ENCODE measurements at places on chromosomes 1 and 21.
A peak's percentile ranks its signal among the peaks of the same experiment; 100 is the strongest.

DNA sequence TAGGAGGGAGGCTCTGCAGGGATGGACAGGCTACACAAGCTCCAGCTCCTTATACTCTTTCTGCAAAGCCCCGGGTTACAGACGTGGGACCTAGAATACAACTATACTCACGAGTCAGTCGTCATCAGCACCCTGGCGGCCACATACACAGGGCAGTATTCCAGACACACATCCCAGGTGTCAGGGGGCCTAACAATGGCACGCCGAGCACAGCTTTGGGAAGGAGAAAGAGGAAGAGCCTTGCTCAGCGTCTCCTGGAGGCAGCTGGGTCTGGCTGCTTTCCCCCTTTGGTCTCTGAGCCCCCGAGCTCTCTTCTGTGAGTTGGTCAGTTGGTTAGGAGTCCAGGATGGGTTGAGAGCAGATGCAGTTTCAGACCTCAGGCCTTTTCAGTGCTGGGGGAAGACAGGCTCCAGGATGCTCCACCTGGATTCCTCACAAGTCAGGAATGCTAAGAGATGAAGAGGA is 4.5 kb upstream of the POU3F1 start:
- no peak for DNase-seq

GRCh38 chr1:230030122-230030821 is 36.8 kb upstream of the GALNT2 start:
- DNase-seq, result no peak

GRCh38 chr1:167620002-167620401 is 10.0 kb upstream of the RCSD1 start:
- DNase-seq, result no peak

- no peak for DNase-seq
Measured at GRCh38 chr1:95966866-95967265, 732.9 kb downstream of the RWDD3 start.

GRCh38 chr1:95742591-95743089 is 508.6 kb downstream of the RWDD3 start:
- no peak for DNase-seq

DNA sequence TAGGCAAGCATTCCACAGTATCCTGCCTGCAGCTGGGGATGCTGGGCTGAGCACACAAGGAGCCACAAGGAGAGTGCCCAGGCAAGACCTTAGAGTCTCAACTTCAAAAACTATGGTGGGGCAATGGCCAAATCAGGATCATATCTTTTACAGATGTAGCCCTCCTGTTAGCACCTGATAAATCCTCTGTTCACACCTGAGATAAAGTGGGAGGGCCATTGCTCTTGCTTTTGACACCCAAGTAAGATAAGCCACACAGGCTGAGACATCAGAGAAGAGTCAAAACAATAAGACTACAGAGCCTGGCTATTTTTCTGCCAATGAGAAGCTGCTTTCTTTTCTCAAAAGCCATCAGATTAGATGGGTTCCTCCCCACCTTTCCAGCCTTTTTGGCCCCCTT is 148.9 kb downstream of the AJAP1 start:
- no peak for DNase-seq

GRCh38 chr21:33037501-33037900 is 11.8 kb downstream of the OLIG2 start:
- no peak for DNase-seq

GRCh38 chr1:180486092-180486491 is 16.3 kb downstream of the ACBD6 start:
- DNase-seq, result no peak

GRCh38 chr1:201636097-201636496 is 97.2 kb downstream of the NAV1 start:
- no peak for DNase-seq

DNA sequence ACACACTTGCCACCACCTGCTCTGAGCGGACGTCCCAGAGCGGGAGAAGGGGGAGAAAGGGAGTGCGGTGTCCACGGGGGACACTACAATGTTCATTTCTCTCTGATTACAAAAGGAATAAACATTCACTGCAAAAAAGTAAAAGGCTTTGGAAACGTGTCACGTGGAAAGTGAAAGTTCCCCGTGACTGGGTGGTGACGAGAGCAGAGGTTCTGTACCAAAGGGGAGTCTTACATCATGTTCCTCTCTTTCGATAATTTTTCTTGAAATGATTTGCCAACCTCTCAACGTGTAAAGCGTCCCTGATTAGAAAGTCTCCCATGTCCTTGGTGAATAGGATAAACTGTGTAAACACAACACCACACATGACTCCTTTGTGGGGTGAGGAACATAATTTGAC is 22.0 kb upstream of the PRDM15 start:
- DNase-seq, result no peak

- no peak for DNase-seq
Measured at GRCh38 chr21:22536509-22536908, 1538.3 kb downstream of the NCAM2 start.

- no peak for DNase-seq
Measured at GRCh38 chr1:204917802-204918201, 47.1 kb downstream of the NFASC start.

- DNase-seq, result no peak
Measured at GRCh38 chr1:15678578-15678977, 5.5 kb upstream of the PLEKHM2 start.

- no peak for DNase-seq
Measured at GRCh38 chr1:7136166-7136953, 351.1 kb downstream of the CAMTA1 start.

DNA sequence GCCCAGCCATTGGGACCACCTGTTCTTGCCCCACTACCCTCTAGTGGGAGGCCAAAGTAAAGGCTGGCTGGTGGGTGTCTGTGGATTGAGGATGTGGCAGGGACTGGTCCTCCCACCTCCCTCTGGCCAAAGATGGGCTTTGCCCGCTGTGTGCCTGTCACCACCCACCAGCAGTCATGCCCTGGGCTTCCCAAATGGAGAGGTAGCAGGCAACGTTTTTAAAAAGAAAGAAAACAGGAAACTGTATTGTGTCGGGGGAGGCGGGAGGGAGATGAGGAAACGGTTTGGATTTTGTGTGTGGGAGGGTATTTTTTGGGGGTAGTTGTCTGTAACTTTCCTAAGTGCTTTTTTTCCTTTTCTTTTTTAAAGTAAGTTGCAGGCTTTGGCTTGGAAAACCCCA is 30.1 kb downstream of the SZRD1 start:
- DNase-seq, result no peak

DNA sequence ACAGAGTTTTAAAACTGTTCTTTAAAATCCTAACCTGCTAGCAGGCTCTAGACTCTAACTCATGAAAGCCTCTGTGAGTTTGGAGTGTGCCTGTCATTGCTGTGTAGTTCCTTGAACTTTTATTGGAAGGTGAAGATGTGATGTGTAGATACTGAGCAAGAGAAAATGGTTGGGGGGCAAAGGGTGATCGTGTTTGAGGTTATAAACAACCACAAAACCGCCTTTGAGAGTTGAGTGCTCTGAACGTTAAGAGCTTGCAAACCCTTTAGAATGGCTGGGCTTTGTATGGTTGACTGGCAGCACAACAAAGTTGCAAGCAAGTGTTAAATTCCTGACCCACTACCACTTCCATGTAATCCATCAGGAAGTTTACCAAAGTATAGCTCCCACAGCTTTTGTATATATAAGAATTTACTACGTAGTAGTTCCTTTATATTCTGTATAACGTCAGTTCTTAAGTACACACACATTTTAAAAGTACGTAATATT is 19.6 kb downstream of the BACE2 start:
- DNase-seq, result no peak

DNA sequence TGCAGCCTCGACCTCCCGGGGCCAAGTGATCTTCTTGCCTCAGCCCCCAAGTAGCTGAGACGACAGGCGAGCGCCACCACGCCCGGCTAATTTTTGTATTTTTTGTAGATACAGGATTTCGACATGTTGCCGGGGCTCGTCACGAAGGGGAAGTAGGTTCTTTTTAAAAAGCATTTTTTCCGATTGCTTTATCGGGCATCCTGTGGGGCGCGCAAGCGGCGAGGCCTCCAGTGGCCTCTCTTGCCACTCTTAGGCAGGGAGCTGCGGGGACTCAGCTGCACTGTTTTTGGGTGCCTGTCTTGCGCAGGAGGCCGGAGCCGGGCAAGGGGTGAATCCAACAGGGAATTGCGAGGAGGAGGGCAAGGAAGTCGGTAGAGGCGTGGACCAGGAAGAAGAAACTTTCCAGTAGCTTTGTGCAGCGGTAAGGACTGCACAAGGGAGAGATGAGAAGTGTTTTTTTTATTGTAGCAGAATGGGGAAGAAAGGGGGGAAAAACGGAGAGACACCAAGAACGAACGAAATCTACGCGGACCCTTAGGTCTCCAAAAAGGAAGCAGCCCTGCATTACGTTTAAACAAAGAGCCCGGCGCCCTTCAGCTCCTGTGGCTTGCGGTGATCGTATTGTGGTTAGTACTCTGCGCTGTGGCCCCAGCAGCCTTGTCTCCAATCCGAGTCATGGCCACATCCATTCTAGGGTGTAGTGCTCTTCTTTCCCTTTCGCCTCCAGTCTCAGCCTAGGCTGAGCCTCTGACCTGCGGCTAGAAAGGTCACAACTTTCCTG is 164.8 kb downstream of the PPIAL4G start:
- DNase-seq, result peak; percentile 52

- no peak for DNase-seq
Measured at GRCh38 chr1:6336776-6337622, 56.6 kb downstream of the ACOT7 start.

- DNase-seq, result no peak
Measured at GRCh38 chr1:56866656-56867055, 12.1 kb downstream of the C8A start.

- no peak for DNase-seq
Measured at GRCh38 chr1:50422946-50423669, at the start of gene DMRTA2. TSS of gene DMRTA2 (minus strand) at chr1:50423443. CDS start at chr1:50421536, 1,907 bp downstream.

DNA sequence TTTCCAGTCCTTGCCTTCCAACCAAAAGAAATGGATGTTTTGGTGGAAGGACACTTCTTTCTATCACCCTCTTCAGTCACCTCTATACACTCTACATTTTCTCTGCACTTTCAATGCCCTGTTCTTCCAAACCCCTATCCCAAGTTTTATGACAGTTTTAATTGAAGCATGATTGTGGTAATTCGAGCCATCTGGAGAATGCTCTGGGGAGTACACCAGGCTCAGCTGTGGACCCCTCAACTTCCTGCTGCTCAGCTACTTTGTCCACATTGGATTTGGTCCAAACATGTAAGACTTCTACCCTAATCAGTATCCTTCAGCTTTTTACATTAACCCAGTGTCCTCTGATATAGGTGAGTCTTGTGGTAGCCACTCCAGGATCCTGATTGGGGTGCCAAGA is 129.6 kb downstream of the SYT2 start:
- DNase-seq, result no peak

DNA sequence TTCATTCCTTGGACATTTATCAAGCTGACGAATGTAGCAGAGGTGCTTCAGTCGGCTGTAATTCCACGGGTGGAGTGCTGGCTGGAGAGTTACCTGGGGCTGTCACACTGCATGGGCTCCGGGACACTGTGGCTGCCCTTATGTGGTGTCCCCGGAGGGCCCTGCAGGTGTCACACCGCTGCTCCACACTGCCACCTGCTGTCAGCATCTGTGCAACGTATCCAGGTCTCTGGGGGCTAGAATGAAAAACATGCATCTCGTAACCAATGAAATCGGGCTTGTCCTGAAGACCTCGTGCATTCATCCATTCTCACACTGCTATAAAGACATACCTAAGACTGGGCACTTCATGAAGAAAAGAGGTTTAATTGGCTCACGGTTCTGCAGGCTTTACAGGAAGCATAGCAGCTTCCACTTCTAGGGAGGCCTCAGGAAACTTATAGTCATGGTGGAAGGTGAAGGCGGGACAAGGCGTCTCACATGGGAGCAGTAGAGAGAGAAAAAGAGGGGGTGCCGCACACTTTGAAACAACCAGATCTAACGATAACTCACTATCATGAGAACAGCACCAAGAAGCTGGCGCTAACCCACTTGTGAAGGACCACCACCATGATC is 46.7 kb upstream of the PCBP3 start:
- DNase-seq, result peak; percentile 68

- DNase-seq, result no peak
Measured at GRCh38 chr1:46011121-46011695, 121.2 kb downstream of the PIK3R3 start.

GRCh38 chr1:204509186-204509635 is 7.0 kb upstream of the MDM4 start:
- DNase-seq, result no peak

- no peak for DNase-seq
Measured at GRCh38 chr1:235006132-235006721, 122.4 kb downstream of the TOMM20 start.
